NCI-H1048 (cell line): ENCODE measurements at places on chromosomes 2 and 18.

- DNase-seq: no peak
Observed at GRCh38 chr2:32453242-32454062, 96.6 kb downstream of the BIRC6 start.

DNA sequence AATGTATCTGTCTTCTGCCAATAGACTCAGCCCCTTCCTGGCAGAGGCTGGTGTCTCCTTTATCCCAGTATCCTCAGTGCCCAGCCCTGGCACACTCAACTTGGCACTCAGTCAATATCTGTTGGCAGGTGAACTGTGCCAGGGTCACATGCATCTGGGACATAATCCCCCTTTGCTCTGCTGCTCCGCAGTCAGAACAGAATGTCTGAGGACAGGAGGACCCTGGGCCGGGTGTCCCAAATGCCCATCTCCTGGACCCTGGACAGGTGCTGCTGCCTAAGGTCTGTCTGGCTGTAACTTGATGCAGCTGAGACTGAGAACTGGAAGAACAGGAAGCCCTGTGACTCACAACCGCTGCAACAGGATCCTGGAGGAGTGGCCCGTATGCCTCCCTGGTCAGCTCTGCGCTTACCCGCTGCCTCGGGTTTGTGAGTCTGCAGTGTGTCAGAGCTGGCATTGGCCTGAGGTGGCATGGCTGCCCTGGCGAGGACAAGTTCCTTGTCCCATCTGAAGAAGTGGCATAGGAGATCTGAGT is 11.4 kb downstream of the HK2 start:
- DNase-seq: no peak

- DNase-seq: no peak
Observed at GRCh38 chr18:22174341-22175145, 5.2 kb downstream of the GATA6 start.

GRCh38 chr2:10412380-10412779 is 35.7 kb downstream of the ODC1 start:
- no peak for DNase-seq

GRCh38 chr18:48459465-48459864 is 50.3 kb upstream of the ZBTB7C start:
- no peak for DNase-seq

DNA sequence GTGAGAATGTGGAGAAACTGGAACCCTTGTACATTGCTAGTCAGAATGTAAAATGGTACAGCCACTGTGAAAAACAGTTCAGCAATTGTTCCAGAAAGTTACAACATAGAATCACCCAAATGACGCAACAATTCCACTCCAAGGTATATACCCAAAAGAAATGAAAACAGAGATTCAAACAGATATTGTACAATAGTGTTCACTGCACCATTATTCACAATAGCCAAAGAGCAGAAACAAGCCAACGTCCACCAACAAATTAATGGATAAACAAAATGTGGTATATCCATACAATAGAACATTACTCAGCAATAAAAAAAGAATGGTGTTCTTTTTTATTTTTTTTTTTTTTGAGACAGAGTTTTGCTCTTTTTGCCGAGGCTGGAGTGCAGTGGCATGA is 10.9 kb downstream of the CLASP1 start:
- no peak for DNase-seq

DNA sequence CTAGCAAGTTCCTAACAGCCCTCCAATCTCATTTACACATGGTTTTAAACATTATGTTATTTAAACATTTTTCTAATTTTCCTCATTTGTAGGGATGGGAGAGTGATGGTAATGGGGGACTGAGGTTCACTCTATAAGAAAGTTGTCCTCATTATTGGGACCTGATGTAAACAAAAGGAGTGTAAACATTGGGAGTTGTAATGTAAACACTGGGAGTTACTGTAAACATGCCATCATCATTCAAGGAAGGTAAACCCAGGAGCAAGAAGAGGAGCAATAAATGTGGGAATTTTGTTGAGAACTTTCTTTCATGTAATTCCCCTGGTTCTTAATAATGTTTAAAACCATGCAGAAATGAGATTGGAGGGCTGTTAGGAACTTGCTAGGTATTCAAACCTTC is 17.8 kb downstream of the RFTN2 start:
- DNase-seq: no peak

DNA sequence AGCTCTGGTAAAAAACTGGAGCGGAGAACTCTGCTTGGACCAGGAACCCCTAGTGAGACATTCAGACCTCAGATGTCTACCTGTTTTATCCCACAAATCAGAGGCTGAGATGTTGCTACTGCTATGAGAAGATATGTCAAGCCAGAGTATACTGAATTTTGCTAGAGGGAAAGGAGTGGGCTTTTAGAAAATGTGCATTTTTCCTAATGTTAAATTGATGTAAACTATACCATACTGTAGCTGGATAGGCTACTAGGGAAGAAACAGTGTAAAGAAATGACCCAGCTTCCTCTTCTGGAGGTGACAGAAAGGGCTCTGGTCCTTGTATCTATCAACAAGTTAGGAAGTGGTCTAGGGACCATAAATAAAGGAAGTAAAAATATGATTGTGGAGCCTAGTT is 65.0 kb downstream of the SLC39A10 start:
- no peak for DNase-seq

DNA sequence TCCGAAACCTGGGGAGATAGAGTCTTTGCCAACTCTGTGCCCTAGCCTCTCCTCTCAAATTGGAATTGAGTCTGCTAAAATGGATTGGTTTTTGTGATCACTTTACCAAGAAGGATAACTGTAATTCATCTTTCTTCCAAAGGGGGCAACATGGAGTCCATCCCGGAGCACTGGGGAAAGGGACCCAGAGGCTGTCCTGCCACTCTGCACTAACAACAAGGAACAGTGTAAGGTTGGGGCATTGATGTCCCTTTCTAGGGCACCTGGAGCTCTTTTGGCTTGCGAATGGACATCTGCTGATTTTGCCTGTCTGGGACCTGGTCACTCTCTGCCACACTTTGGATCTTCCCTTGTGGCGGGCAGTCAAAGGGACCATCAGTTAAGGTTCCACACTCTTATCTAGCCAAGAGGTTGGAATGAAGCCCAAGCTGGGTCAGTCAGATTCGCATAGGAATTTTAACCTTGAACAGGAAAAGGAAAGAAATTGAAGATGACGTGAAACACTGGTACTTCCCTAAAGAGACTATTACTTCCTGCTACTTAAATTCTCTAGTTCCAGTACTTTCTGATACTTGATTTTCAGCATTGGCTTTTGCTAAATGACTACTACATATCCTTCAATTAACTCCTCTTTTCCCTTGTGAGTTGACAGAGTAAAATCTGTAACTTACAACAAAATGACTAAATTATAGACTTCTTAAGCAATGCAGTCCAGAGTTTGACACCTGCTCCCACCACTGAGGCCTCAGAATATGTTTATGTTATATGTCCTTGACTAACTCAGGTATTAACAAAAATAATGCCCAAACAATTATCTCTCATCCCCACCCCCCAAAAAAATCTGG is 64.7 kb upstream of the KLF7 start:
- no peak for DNase-seq

DNA sequence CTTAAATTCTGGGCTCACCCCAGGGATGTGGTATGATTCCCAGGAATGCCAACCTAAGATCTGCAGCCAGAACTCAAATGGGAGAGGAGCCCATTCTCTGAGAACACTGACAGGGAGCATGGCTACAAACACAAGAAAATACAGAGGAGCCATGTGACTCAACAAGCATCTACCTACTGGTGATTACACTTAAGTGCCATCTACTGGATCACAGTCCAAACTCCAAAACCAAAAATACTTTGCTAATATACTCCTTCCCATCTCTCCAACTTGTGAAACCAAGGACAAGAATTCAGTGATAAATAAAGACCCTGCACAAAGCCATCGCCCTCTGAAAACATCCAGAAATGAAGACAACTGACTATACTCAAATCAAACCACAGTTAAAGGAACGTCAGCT is 116.9 kb downstream of the NR4A2 start:
- no peak for DNase-seq

- no peak for DNase-seq
Observed at GRCh38 chr2:64166637-64167420, 22.6 kb upstream of the PELI1 start.

DNA sequence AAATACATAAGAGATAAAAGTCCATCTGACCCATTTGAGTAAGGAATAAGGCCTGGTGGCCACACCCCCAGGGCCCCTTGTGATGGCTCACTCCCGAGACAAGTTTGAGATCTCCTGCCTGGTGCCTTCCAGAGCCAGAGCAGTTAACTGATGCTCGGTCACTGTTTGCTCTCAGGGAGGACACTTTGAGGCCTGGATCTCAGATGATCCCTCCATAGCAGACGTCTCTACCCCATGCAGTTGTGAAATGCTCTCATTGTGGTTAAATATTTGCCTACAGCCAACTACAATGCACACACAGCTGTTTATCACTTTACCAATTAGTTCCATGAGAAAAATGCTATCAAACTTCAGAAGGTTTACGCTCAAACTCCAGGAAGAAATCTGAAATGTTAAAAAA is 12.3 kb downstream of the GYPC start:
- no peak for DNase-seq

- DNase-seq: no peak
Observed at GRCh38 chr2:200669308-200669707, 83.5 kb downstream of the AOX1 start.
